ENCODE measurements at places on chromosomes 4 and X. TPM values are rescaled to one million over a fixed set of nuclear protein-coding genes. Genes with fewer than 3 reads are reported as not detected.

DNA sequence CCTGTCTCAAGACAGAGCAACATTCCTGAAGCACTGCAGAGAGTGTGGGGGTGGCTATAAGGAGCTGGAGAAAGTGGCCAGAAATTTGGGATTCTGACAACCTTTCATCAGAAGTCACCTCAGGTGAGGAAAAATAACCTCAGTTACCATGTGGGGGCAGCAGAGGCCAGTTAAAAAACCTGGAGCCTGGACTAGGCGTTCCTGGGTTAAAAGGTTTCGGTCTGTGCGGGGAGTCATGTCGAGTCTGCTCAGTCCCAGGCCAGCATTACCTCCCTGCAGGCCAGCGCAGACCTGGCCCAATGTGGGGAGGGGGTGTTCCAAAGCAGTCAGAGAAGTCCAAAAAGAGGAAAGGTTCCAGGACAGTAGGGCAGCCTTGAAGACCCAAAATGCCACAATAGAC lies 10.9 kb upstream of the NALF2 start:
- DNase-seq: no peak

GRCh38 chr4:113684534-113685091 lies 76.9 kb downstream of the CAMK2D start:
- peak; percentile 83 for DNase-seq

- no peak for DNase-seq
Observed at GRCh38 chr4:76266627-76267026, 15.1 kb downstream of the FAM47E start.

DNA sequence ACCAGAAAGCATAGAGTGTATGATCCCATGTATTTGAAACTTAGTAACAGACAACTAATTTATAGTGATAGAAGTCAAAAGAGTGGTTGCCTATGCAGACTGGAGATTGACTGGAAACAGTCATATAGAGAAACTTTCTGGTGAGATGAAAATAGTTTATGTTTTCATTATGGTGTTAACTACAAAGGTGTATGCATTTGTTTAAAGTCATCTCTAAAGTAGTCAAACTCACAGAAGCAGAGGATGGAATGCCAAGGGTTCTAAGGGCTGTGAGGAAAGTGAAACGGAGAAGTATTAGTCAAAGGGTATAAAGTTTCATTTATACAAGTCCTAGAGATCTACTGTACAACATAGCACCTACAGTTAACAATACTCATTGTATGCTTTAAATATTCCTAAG lies 45.8 kb downstream of the ENOX2 start:
- no peak for DNase-seq

DNA sequence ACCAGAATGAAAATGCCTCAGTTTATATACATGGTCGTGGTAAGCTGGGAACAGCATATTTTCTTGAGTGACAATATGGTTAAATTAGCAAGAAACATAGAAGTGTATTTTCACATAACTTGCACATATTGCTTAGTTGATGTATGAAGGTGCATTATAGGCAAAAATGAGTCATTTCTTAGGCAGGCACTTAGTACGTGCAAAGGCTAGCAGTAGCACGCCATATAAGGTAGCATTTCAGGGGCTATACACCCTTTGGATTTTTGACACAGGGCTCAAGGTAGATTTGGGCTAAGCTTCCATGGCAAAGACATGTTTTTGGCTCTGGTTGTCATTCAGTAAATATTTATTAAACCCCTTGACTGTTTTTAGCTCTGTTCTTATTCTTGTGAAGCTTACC lies 33.1 kb downstream of the PCDH7 start:
- DNase-seq: no peak

GRCh38 chr4:2961811-2962441 lies 1.3 kb downstream of the NOP14 start:
- DNase-seq: no peak

- no peak for DNase-seq
Observed at GRCh38 chr4:68717999-68718398, 47.5 kb upstream of the UGT2B15 start.

- DNase-seq: no peak
Observed at GRCh38 chr4:23973308-23973855, 83.5 kb upstream of the PPARGC1A start.

DNA sequence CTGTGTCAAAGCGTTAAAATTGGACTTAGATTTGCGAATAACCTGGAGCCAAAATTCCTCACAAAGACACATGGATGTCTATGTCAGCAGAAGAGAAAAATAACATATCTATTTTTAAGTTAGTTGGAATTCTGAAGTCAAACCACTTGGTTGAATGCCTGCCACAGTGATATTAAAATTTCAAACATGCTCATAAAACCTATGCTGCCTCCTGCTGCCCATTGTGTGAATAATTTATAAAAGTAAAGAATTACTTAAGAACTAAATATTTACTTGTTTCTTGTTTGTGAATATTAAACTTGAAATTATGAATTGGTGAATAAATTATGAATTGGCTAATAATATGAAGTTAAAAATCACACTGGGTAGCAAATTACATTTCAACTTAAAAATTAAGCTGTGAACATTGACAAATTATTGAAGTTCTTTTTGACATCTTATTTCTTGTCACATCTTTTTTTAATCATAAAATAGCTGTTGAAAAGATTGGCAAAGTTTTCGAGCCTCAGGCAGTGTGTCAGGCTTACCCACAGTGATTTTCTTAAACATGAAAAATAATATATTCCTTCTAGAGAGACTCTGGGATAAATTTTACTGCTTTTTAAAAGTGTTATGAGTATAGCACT lies 35.4 kb downstream of the FABP2 start:
- peak; percentile 45 for DNase-seq

Gene CNGA2
- not detected for polyA plus RNA-seq

Gene IRS4
- polyA plus RNA-seq: not detected

DNA sequence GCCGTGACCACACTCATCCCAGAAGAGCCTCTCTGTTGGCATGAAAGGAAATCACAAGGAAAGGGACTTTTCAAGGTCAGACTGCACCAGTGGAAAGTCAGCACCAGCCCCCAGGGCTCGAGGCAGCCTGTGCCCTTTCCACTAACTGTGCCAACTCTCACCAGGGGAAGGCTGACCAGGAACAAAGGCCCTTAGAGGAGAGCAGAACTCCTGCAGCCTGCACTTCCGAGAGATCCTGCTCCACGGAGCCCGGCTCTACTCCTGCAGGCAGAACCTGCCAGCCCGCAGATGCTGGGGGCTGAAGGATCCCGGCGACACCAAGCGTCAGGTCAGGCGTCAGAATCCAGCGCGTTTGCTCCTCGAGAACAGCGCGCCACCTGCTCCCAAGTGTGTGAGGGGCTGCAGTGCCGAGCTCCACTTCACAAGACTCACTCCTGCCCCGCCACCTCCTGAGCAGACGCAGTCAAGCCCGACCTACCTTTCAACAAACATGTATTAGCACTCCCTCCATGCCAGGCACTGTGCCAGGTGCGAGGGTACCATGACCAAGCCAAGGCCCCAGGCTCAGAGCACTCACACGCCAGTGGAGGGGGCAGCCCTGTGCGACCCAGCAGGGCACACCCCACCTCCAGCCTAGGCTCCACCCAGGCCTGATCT lies 13.6 kb upstream of the HELT start:
- no peak for DNase-seq

- peak; percentile 69 for DNase-seq
Observed at GRCh38 chr4:25088093-25088952, 57.6 kb upstream of the LGI2 start.

GRCh38 chrX:151081016-151081415 lies 95.4 kb upstream of the GPR50 start:
- DNase-seq: no peak

GRCh38 chr4:140049024-140049848 lies 104.7 kb downstream of the MAML3 start:
- DNase-seq: peak; percentile 54

Gene SYNPO2
- 31.2 TPM for polyA plus RNA-seq

DNA sequence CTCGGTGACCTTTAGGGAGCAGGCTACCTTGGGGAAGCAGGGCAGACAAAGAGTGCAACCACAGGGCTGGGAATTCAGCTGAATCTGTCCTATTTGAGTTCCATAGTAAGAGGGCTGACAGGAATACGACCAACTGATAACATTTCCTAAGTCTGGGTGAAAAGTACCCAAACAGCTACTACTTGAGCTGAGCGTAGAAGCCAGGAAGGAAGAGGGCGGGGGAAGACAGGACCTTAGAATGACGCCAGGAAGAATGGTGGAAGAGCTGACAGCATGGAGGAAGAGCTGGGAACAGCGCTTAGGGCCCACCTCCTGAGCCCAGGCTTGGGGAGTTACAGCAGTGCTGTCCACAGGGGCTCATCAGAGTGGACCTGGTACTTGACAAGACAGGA lies 14.4 kb downstream of the MECP2 start:
- no peak for DNase-seq

Gene SMIM31
- polyA plus RNA-seq: not detected

DNA sequence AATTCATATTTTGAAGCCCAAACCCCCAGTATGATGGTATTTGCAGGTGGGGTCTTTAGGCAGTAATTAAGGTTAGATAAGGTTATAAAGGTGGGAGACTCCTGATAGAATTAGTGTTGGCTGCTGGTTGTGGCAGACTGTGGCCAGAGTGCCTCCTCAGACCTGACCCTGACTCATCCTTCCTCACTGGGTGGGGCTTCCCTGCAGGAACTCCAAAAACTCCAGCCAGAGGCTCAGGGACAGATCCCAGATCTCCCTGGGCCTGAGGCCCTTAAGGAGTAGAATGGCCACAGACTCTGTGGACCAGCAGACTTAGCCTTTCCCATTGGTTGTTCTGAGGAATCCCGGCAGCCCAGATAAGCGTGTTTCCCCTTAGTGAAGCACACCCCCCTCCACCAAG lies 463.0 kb upstream of the CPEB2 start:
- DNase-seq: no peak

DNA sequence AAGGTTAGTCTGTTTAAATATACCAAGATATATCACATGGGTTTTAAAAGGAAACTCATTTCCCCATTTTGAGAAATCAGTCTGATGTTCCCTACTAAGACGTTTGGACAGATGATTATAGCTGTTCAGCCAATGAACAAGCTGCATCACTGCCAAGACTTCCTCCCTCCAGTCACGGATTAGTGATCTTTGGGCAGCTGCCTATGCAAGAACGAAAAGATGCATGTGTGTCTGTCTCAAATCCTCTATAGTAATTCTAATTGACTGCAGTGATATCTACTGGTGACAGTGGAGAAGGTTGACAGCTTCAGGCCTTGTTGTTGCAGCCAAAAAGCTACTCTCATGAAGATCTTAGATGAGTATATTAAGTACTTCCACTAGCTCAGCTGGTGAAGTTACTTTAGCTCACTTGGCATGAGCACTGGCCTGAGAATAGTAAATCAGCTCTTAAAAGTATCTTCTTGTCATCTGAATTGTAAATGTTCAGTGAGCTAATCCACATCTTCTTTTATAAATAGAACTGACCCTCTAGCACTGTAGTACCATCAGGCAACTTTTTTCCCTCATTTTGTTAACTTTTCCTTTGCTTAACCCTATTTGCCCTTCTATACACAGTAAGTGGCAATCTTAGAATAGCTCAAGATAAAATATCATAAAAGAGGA lies 134.5 kb upstream of the PCDH10 start:
- DNase-seq: no peak

DNA sequence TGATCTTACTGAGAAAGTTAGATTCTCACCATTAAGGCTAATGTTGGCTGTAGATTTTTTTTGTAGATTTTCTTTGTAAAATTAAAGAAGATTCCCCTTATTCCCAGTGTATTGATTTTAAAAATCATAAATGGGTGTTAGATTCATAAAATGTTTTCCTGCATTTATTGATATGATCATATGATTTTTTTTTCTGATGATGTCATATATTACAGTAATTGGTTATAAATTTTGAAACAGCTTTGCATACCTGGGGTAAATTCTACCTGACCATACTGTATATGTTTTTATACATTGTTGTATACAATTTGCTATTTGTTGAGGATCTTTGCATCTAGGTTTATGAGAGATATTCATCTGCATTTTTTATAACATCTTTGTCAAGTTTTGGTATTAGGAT lies 880.3 kb upstream of the GRIA3 start:
- DNase-seq: no peak

DNA sequence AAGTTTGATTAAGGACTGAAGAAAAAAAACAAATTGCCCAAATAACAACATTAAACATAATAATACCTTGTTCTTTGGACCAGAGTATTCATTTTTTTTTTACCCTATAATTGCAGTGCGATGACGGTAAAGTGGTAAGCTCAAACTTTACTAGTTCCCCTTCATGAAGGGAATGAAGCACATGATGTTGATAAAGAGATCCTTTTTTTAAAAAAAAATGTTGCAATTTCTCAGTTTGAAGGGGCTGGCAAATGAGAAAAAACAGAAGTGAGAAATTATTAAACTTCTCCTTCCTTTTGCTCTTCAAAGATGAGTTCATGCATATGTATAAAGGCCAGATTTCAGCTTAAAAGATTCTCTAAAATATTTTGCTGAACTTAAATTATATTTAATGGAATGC lies 231.7 kb downstream of the C4orf33 start:
- DNase-seq: no peak
